HuH-7.5 (cell line): ENCODE measurements at places on chromosomes 12 and 14.

GRCh38 chr12:3261782-3262359, 184.7 kb downstream of the TSPAN9 start:
- no peak for DNase-seq

DNA sequence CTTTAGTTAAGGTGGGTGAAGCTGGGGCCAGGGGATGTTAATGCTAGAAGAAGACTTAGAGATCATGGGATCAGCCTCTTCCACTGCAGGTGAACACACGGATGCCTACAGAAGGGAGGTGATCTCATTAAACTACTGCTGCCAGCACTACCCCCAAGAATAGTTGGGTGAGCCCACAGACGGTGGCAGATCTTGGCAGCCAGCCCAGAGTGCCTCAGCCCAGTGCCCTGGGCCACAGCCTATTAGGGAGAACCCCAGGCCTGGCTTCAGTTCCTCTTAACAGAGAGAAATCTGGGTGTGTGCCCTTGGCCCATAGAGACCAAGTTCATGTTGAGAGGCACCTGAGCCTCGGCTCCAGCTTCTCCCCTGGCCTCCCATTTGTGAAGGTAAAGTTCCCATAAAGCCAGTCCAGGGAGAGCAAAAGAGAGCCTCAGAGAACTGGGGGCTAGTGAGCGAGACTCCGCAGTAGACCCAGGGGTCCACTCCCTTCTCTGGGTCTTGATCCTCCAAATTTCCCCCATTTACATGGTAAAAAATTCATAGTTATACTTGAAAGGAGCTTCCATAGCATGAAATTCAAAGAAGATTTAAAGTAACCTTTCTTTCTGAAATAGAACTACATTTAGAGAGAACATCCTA, 125.0 kb upstream of the CCND2 start:
- DNase-seq = no peak

DNA sequence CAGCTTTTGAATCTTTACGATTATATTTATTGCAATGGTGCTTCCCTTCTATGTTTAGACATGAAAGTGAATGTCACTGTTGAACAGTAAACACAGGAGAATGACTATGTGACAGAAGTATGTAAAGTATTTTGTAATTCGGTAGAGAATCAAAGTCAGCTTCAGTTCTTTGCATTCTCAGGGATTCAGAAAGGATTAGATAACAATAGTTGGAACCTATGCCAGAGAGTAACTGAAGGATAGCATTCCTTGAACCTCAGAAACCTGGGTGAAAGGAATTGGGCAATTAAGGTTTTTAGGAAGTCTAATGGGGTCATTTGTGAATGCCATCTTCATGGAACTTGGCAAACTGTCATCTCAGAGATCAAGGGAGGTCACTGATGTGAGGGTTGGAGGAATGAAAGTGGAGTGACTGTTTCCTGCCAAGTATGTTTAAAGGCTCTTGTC, 305.3 kb upstream of the DDHD1 start:
- DNase-seq = no peak

DNA sequence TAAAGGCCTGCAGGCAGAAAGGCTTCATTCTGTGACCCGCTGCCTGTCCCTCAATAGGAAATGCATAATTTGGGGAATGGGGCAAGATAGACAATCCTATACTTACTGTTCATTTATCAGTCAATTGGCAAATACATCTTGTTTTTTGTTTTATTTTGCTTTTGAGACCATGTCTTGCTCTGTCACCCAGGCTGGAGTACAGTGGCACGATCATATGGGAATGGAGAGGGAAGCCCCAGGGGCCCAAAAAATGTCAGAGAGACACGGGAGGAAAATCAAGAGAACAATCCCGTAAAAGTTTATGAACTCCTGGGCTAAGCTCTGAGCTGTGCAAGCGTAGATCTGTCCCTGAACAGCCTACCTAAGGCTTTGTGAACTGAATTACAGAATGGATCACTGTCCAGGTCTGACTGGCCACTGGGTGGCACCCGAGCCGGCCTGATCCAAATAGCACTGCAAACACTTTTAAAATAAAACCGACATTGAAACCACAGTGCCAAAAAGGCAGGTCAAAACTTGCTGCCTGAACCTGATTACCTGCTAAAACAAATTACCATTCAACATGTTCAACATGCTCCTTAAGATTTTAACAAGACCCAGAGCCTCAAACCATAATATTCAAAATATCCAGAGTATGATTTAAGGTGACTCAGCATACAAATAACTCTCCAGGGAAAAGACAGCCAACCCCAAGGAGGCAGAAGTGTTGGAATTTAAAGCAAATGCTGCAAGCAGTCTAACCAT, 11.8 kb downstream of the COPS7A start:
- DNase-seq = peak; percentile 69

- DNase-seq = no peak
These were observed 439.4 kb downstream of the CCDC91 start for GRCh38 chr12:28629691-28630090.

GRCh38 chr14:68692916-68693771, 99.7 kb downstream of the ZFP36L1 start:
- no peak for DNase-seq

DNA sequence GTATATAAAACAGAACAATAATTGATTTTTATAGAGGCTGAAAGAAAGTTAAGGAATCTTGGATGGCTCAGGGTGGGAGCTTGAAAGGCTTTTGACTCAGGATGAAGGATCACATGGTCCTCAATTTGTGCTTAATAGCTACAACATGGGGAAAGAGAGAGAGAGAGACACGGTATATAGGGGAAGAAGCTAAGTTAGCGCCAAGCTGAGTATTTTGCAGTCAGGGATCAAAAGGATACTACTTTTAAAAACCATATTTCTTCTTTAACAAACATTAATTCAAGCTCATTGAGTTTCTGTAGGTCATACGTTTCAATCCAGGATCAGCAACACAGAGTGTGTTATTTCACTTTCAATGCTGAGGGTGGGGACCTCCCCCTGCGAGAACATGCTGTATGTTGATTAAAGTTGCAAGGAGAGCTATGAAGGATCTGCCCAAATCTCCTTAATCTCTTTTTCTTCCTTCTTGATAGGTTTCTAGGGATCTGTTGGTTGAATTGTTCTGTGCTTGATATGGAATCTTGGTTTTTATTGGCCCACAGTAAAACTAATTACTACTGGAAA, 133.1 kb upstream of the NUDT4 start:
- no peak for DNase-seq

DNA sequence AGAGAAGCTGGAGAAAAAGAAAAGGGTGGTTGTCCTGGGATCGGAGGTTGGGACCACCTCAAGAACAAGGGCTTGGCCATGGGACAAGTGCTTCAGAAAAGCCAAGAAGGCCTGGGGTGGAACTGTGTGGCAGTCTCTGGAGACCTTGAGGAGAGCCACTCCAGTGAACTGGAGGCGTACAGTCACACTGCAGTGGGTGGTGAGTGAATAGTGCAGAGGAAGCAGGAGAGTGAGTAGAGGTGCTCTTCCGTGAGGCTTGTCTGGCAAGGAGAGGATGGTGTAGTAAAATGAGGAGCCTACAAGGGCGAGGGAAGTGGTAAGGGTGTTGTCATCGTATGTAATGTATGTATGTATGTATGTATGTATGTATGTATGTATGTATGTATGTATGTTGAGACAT, 20.9 kb downstream of the RASSF3 start:
- no peak for DNase-seq

DNA sequence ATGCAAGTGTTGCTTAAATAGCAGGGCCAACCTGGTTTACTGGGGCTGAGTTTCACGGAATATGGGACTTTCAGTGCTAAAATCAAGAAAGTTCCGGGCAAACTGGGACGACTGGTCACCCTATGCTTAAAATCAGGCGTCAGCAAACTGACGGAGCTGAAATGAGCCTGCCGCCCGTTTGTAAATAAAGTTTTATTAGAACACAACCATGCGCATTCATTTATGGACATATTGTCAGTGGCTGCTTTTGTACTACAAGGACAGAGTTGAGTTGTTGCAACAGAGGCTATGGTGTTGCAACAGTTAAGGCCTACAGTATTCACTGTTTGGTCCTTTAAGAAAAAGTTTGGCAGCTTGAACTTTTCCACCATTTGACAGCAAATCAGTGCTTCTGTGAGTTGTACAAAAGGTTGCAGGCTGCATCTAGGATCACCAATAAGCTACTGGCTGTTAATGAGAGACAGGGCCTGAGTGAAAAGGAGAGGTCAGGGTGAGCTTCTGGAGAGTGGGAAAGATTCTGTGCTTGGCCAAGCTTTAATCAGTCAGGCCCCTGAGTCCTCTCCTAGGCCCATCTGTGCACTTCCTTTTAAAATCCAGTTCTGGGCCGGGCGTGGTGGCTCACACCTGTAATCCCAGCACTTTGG, 13.3 kb downstream of the SELPLG start:
- no peak for DNase-seq

- DNase-seq = no peak
These were observed 11.1 kb downstream of the CCDC197 start for GRCh38 chr14:94008234-94008633.

GRCh38 chr12:4911316-4911994, 1.8 kb downstream of the KCNA1 start:
- DNase-seq = no peak

- DNase-seq = no peak
These were observed 15.0 kb downstream of the SSH1 start for GRCh38 chr12:108842361-108842760.

- DNase-seq = no peak
These were observed 148.1 kb downstream of the CALM1 start for GRCh38 chr14:90544971-90545370.

DNA sequence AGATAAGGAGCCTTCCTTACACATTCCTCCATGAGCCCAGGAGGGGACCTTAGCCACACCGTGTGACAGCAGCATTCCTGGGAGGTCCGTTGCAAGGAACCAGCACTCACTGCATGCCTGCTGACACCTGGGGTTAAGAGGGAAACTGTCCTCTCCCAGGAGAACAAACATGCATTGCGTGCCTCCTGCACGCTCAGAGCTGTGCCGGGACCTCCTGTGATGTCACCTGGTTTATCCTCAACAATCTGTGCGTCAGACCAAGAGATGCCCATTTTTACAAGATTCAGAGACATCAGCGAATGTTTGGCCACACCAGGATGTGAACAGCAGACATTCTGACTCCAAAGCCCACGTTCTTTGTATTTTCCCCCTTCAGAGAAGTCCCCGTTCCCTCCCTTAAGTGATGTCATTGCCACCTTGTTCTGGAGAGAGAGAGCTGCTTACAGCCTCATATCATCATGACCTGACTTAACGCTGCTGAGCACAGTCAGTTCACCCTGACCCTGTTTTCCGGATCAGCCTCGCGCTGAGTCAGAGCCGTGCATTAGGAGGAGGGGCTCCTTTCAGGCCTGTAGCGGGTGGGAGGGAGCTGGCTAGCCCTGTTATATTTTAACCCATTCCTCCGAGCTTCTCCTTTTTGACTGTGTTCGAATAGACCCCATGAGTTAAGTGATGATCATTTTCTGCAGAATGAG, 36.2 kb downstream of the TMEM120B start:
- DNase-seq = peak; percentile 66

GRCh38 chr14:21015312-21015711, 9.5 kb downstream of the NDRG2 start:
- no peak for DNase-seq

DNA sequence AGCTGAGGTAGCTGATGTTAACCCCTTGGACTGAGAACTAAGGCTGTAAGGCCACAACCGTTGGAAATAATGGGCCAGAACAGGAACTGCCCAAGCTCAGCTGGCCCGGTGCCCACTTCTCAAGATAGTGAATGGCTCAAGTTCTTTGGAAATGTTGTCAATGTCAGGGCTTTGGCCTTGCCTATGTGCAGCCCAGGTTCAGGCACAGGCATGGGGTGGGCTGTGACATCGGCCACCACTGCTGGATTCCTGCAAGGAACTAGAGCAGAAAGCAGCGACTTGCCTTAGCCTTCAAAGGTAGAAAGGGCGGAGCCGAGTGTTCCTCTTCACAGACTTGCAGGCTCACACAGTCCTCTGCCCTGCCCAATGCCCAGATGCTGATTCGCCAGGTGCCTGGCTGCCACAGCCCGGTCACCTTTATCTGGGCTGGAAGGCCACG, 291.2 kb downstream of the ZFP36L1 start:
- DNase-seq = no peak

DNA sequence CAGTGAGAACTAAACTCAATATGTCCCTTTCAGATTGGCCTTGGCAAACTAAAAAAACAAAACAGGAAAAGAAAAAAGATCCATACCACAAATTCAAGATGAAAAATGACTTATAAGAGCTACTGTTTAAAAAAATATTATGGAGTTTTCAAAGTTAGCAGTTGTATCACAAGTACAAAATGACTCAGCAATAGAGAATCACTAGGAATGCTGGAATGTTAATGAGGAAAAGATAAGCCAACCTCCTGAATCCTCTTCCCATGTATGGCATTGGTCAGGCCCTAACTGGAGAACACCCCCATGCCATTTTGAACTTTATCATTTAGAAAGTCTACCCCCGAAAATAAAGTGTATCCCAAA, 62.2 kb downstream of the PPP1R36 start:
- no peak for DNase-seq

GRCh38 chr14:21185491-21185890, 29.6 kb upstream of the OR5AU1 start:
- DNase-seq = no peak

- no peak for DNase-seq
These were observed 62.9 kb upstream of the PTPRQ start for GRCh38 chr12:80381121-80381520.

GRCh38 chr12:119694111-119694510, 26.2 kb downstream of the PRKAB1 start:
- no peak for DNase-seq
